ENCODE measurements at places on chromosomes 2 and 18. TPM values are rescaled to one million over a fixed set of nuclear protein-coding genes. Genes with fewer than 3 reads are reported as not detected.

SEPTIN10 gene
- total RNA-seq, result 92.5 TPM

DNA sequence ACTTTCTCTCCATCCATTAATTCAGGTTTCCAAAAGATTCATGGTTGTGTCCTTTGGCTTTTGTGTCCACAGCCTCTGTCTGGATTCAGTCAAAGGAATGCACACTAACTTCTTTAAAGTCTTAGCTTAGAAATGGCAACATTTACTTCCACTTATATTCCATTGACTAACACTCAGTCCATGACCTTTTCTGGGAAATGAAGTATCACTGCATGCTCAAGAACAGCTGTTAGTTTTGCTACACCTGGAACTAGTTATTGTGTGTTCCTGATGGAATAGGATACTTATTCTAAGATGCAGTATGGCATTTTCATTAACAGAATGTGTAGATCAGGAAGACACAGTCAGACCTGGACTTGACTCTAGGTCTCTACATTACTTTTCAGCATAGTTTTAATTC is 88.8 kb downstream of the KYNU start:
- no peak for DNase-seq

CNDP1 gene
- 0.29 TPM for total RNA-seq

DNA sequence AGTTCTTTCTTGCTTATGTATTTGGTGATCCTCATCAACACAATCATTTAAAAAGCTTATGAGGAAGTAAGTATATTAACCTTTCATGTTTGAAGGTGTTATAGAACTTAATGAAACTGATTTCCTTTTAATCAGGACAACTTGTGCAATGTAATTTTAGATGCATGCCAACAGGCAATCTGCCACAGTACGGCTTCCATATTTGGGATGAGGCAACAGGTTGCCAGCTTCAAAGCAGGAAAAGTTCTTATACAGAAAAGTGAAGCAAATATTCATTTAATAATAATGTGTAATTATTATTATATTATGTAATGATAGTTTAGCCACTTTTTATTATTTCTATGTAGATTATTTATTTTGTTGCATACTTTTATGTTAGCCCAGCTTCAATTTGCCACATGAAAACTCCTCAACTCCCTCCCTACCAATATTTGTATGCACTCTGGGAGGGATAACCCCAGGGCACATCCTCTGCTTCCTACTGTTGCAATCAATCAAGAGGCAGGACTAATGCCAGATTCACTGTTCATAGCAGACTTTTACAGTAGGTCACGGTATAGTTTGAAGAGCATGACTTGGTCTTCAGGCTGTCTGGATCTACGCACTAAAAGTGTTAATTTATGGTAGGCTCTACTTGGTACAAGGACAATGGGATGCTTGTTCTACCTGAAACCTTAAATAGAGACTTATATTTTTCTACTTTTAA is 277.2 kb downstream of the AGPS start:
- DNase-seq, result no peak

DNA sequence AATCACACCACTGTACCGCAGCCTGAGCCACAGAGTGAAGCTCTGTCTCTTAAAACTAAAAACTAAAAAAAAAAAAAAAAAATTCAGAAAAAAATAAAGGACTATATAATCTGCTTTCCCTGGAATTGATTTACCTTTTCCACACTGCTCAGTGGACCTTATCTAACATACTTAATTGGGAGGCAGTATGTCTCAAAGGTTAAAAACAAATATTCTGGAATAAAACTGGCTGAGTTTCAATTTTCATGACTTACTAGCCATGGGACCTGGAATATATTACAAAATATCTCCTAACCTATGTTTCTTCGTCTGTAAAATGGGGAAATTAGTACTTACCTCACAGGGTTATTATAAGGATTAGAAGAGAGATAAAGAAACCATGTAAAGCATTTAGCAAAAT is 11.8 kb downstream of the NCKAP1 start:
- DNase-seq, result no peak

- no peak for DNase-seq
Measured at GRCh38 chr2:205556357-205556756, 125.9 kb upstream of the NRP2 start.

FOXD4L1 gene
- total RNA-seq, result not detected
